ENCODE measurements at places on chromosomes 16 and 17. TPM values are rescaled to one million over a fixed set of nuclear protein-coding genes. Genes with fewer than 3 reads are reported as not detected.

Gene SLC25A10
- 11.2 TPM for total RNA-seq

Gene CCL11
- total RNA-seq, result not detected

Gene TEKT5
- total RNA-seq, result not detected

Gene SOX8
- total RNA-seq, result 18.6 TPM

Gene SLC4A1
- 6.8 TPM for total RNA-seq

Gene KRTAP4-9
- total RNA-seq, result not detected

Gene NEUROD2
- 25.0 TPM for total RNA-seq

Gene KCNAB3
- total RNA-seq, result 3.2 TPM

Gene C17orf113
- 5.9 TPM for total RNA-seq

Gene LPCAT2
- 13.8 TPM for total RNA-seq

Gene UNC13D
- total RNA-seq, result 1.6 TPM

Gene LGALS9C
- not detected for total RNA-seq

Gene SSTR5
- not detected for total RNA-seq

Gene HOXB7
- total RNA-seq, result not detected

Gene ASGR1
- 11.2 TPM for total RNA-seq

Gene PAFAH1B1
- total RNA-seq, result 302 TPM

Gene MPV17L
- 11.1 TPM for total RNA-seq

Gene SLC38A8
- total RNA-seq, result 0.45 TPM

Gene TLCD2
- 0.73 TPM for total RNA-seq

Gene CCDC154
- total RNA-seq, result 1.00 TPM

Gene SEZ6L2
- total RNA-seq, result 26.0 TPM

Gene COG1
- total RNA-seq, result 24.0 TPM

Gene PSMD7
- 36.7 TPM for total RNA-seq

Gene KRTAP4-12
- total RNA-seq, result not detected

Gene CCL1
- total RNA-seq, result not detected

Gene SLFN14
- 0.18 TPM for total RNA-seq

Gene PSME3IP1
- 66.1 TPM for total RNA-seq

Gene CEP295NL
- total RNA-seq, result 2.4 TPM

Gene DNAH3
- total RNA-seq, result 0.18 TPM

Gene FADS6
- 2.7 TPM for total RNA-seq

Gene SMIM22
- total RNA-seq, result not detected

Gene SDR42E1
- total RNA-seq, result 0.82 TPM

Gene ACAP1
- 0.45 TPM for total RNA-seq

Gene FBXL16
- 5.4 TPM for total RNA-seq

Gene ALOX12
- total RNA-seq, result 0.18 TPM

Gene MRPL58
- total RNA-seq, result 6.6 TPM

Gene MRPL12
- total RNA-seq, result 2.3 TPM

Gene NSMCE1
- total RNA-seq, result 27.0 TPM

Gene SMIM5
- 0.27 TPM for total RNA-seq

Gene CNGB1
- 3.0 TPM for total RNA-seq

Gene GSDMA
- total RNA-seq, result not detected

Gene HAGH
- total RNA-seq, result 25.0 TPM

Gene BAIAP3
- 8.8 TPM for total RNA-seq

Gene EPOP
- 0.82 TPM for total RNA-seq

Gene PNMT
- total RNA-seq, result 1.5 TPM

Gene KCTD11
- 2.3 TPM for total RNA-seq

Gene CHST4
- not detected for total RNA-seq

Gene CCL17
- total RNA-seq, result not detected

Measured in cerebellum (tissue), 4 donors.